ENCODE measurements at places on chromosomes 12 and 14.

- no peak for DNase-seq
Measured at GRCh38 chr14:104023325-104024055, 62.0 kb upstream of the ASPG start.

DNA sequence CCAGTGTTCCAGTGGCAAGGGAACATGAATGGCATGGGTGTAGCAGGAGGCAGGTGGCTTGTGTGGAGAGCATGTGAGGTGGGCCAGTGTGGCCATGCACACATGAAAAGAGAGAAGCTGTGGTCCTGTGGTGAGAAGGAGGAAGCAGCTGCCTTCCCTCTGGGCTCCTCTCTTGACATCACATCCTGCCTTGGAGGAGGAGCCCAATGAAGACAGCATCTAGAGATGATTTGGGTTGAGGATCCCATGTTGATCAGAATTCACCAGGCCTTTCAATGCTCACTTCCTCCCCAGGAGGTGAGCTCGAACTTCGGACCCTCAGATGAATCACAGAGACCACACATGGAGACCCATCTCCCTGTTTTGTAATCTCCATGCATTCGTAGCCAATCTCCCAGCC is 82.6 kb downstream of the LRRC74A start:
- DNase-seq: no peak

- DNase-seq: no peak
Measured at GRCh38 chr14:105858676-105859025, 332.3 kb downstream of the TMEM121 start.

DNA sequence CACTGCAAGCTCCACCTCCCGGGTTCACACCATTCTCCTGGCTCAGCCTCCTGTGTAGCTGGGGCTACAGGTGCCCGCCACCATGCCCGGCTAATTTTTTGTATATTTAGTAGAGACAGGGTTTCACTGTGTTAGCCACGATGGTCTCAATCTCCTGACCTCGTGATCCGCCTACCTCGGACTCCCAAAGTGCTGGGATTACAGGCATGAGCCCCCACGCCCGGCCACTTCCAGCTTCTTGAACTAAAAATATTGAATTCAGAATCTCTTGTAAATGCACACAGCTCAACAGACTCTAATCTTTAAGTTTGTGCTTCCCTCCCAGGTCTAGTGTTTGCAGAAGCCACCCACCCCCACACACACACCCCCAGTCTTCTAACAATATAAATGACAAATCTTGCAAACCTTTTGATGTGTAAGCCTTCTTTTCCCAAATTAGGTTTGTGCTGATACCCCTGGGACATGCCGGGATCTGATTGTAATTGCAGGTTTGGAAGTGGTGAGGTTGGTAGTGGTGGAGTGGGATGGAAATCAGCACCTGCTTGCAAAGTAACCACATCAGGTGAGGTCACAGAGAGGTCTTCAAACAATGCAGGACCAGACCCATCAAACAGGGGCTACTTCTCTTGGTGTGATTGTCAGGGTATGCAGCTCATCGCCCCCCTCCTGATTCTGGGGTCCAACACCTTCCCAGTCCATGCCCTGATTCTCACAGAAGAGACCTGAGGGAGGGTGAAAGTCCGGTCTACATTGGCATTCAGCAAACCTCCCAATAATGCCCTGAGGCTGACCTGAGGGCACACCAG is 51.4 kb upstream of the GPR132 start:
- peak; percentile 20 for DNase-seq

- DNase-seq: no peak
Measured at GRCh38 chr12:116712458-116713303, 25.2 kb downstream of the SPRING1 start.

- no peak for DNase-seq
Measured at GRCh38 chr14:103803661-103804060, 43.7 kb downstream of the PPP1R13B start.

Data from left forelimb (tissue), 1 donor.